ENCODE measurements at places on chromosomes 5 and 9.

GRCh38 chr5:159785656-159786055 is 130.6 kb upstream of the ADRA1B start:
- no peak for DNase-seq

DNA sequence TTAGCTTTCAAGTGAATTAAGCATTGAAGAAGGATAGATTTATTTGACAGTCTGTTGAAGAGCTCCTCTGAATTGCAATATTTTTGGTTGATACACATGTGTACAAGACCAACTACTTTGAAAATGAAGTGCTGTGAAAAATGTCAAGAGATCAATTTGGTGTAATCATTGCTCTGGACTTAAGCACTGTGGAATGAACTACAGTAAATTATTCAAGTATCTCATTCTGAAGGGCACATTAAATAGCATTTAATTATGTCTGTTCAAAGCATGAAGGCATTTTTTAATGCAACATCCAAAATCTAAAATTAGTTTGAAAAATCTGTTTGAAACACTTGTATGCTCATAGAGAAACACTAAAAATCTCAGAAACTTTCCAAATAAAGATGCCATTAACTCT is 107.5 kb downstream of the CDH18 start:
- DNase-seq: no peak

DNA sequence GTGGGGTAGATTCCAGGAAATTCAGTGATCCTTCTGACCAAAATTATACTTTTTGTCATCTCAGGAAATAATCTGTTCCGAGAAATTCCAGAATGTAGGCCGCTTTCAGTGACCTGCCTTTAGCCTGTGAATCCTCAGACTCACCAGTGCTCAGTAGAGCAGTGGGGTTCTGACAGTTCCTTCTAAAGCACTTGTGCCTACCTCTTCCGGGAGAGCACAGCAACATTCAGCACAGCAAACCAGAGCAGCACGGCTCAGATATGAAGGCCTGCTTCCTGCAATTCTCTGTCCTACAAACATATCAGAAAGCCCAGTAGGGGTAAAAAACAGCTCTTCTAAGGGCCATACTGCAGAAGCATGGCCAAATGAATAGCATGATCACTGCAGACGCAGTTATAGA is 15.0 kb downstream of the FANCC start:
- DNase-seq: no peak

- no peak for DNase-seq
Observed at GRCh38 chr9:28378231-28378630, 805.0 kb upstream of the C9orf72 start.

- DNase-seq: no peak
Observed at GRCh38 chr9:36127652-36128244, 8.8 kb upstream of the GLIPR2 start.
